DND-41 (cell line): ENCODE measurements at places on chromosomes 7 and 10.

DNA sequence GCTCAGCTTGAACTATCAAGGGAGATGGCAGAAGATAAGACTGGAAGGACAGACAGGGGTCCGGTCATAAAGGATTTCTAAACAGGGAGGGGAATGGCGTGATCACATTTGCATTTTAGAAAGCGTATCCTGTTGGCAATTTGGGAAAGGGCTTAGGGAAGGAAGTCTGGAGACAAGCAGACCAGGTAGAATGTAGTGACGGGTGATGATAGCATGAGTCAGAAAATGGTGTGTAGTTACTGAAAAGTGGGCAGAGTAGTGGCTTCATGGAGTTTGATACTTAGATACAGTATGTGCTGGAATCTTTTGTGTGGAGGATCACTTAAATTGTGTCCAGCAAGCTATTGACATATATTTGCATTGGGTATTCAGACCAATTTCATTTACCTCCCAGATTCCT, 61.2 kb downstream of the LRGUK start:
- no peak overlapping the region for H3K4me3 ChIP-seq
- H3K4me1 ChIP-seq = no peaks in the 10 kb centered on the region
- no peaks in the 10 kb centered on the region for H3K27me3 ChIP-seq
- no peaks in the 10 kb centered on the region for H3K36me3 ChIP-seq

DNA sequence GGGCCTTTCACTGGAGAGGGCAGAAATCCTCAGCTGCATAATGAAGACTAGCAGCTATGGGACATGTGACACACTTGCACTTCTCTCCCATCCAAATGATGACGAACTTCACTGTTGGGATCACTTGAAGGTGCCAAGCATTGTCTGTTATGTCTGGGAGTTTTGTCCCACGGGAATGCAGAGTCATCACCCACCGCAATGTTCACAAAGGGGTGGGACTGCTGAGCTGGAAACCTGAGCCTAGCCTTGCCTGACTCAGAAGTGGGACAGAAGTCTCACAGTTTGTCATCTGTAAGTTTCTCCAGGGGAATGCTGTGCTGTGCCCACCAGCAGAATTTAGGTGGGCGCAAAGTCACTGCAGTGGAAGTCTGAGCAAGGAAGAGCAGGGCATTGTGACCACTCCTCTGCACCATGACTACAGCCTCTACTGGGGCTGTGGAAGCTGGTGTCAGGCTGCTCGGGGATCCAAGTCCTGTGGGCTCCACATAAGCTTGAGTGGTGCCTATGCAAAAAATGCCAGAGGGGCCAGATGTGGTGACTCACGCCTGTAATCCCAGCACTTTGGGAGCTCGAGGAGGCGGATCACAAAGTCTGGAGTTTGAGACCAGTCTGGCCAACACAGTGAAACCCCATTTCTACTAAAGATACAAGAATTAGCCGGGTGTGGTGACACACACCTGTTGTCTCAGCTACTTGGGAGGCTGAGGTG, 472.0 kb upstream of the CNTNAP2 start:
- H3K4me3 ChIP-seq = no peak overlapping the region
- H3K27ac ChIP-seq = no peak overlapping the region
- no peaks in the 10 kb centered on the region for H3K27me3 ChIP-seq
- H3K36me3 ChIP-seq = no peaks in the 10 kb centered on the region
- H3K4me1 ChIP-seq = no peaks in the 10 kb centered on the region

DNA sequence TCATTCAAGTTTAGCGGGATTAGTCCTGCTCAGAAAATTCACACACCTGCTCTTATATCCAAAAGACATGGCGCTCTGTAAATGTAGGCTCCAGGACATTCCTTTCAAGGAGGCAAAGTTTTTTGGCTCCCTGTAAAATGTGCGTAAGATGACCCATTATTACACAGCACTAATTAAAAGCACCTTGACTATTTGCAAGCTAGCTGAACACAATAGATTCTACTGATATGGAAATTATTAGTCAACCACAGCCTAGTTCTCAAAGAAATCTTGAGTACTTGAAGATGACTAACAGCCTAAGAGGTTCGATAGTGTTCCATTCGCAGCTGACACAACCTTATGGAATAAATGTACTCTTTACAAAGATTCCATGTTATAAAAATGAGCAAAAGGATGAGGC, 175.2 kb downstream of the BMPER start:
- no peaks in the 10 kb centered on the region for H3K4me1 ChIP-seq
- no peak for DNase-seq
- H3K27ac ChIP-seq = no peak overlapping the region
- H3K36me3 ChIP-seq = no peaks in the 10 kb centered on the region
- H3K27me3 ChIP-seq = no peaks in the 10 kb centered on the region
- no peak overlapping the region for H3K4me3 ChIP-seq

DNA sequence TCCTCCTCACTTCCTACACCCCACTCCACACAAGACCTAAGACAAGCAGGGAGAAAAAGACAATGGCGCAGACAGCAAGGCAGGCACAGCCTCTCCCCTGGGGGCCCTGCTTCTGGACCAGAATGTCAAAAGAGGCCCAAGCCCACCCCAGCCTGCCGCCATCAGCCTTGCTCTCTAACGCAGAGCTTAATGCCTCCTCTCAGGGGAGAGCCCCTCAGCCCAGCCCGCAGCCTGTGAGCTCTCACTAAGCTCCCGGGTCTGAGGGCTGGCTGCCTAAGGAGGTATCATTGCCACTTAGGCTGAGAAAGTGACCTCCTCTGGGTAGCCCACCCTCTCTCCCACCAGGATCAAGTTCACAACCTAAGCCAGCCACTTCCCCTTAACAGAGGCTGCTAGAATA, 16.7 kb downstream of the SLIT1 start:
- H3K4me3 ChIP-seq = no peak overlapping the region
- H3K36me3 ChIP-seq = no peaks in the 10 kb centered on the region
- no peaks in the 10 kb centered on the region for H3K4me1 ChIP-seq
- peaks cover 12% of the 10 kb centered on the region for H3K27me3 ChIP-seq
- DNase-seq = no peak
- no peak overlapping the region for H3K27ac ChIP-seq

DNA sequence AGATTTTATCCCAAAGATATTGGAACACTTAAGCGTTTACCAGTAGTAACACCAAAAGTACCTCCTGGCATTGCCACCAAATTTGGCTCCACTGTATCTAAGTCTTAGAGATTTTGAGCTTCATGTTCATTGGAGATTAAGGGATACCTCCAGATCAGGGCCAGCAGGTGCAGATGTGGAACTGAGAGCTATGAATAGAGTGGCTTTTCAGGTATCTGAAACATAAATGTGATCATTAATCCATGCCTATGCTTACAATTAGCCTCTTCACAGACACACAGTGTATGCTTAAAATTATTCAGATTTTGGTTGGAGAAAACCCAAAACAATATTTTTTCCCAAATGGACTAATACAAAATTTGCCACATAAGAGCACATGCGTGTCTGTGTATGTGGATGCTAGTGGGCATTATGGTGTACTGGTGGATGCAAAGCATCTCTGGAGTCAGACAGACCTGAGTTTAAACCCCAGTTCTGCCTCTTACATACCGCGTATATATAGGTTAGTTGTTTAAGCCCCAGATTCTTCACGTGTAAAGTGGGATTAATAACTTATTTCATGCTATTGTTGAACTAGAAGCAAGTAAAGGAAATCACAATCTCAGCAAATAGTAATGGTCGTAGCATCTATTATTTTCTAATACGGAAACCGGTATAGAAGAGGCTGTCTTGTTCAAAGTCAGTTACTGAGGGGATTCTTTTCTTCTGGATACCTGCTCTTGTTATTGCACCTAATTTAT, 6.8 kb upstream of the LRRC4 start:
- no peak for DNase-seq
- H3K4me1 ChIP-seq = no peaks in the 10 kb centered on the region
- no peaks in the 10 kb centered on the region for H3K36me3 ChIP-seq

GRCh38 chr7:27176962-27177794, 3.1 kb upstream of the HOXA10 start:
- no peaks in the 10 kb centered on the region for H3K36me3 ChIP-seq
- H3K4me1 ChIP-seq = no peaks in the 10 kb centered on the region
- peaks cover 3% of the 10 kb centered on the region for H3K27me3 ChIP-seq
- no peak for DNase-seq
- H3K27ac ChIP-seq = no peak overlapping the region
- no peak overlapping the region for H3K4me3 ChIP-seq

GRCh38 chr7:141460781-141461715, 90.2 kb upstream of the AGK start:
- DNase-seq = no peak
- H3K27me3 ChIP-seq = peaks cover 19% of the 10 kb centered on the region
- H3K27ac ChIP-seq = no peak overlapping the region
- no peak overlapping the region for H3K4me3 ChIP-seq

DNA sequence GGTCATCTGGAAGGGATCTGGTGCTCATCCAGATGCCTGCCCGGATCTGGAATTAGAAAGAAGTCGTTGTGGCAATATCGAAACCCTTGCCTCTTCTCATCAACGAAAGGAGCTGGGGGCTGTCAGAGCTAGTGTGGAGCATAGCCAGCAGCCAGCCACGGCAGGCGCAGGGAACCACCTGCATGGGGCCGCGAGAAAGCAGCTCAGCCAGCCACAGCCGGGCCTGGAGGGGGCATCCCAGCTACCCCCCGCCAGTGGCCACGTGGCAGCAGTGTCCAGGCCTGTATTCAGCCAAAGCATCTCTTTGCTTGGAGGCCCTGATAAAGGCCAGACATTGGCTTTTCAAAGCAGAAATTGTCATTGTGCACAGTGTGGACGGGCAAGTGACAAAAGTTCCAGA, 19.1 kb downstream of the GPR26 start:
- H3K36me3 ChIP-seq = no peaks in the 10 kb centered on the region
- DNase-seq = no peak
- H3K4me1 ChIP-seq = no peaks in the 10 kb centered on the region; the same call in 1 of the 2 replicates
- H3K27ac ChIP-seq = no peak overlapping the region
- H3K27me3 ChIP-seq = no peaks in the 10 kb centered on the region

DNA sequence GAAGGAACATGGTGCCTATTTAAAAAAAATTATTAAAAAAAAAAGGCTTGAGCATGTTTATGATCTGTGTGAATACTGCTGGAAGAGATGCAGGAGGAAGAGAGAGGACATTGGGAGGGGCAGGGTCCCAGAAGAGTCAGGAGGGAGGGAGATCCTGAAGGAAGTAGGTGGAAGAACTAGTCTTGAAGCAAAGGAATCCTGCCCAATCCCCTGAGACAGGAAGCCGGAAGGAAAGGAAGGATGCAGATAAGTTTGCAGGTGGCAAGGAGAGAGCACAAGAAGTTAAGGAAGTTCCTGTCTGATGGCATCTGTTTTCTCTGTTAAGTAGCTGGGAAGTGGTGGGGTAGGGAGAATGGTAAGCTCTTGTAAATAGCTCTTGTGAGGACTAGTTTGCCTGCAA, 318.5 kb downstream of the DOCK4 start:
- no peak for DNase-seq
- H3K27me3 ChIP-seq = no peaks in the 10 kb centered on the region
- H3K4me1 ChIP-seq = no peaks in the 10 kb centered on the region

DNA sequence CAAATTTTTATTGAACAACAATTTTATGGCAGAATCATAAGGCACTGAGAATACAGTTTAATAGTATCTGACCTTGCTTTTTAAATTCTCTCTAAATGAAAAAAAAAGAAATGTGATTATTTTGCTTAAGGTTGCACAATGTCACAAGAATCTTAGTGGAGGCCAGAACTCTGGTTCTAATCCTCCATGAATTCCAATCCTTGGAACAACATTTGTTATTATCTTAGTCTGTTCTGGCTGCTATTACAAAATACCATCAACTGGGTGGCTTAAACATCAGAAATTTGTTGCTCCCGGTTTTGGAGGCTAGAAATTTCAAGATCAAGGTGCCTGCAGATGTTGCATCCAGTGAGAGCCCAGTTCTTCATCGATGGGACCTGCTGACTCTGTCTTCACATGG, 158.2 kb upstream of the POM121L12 start:
- H3K4me3 ChIP-seq = no peak overlapping the region
- no peak overlapping the region for H3K27ac ChIP-seq
- no peaks in the 10 kb centered on the region for H3K4me1 ChIP-seq
